Cardiac fibroblast (primary cell): ENCODE measurements at places on chromosomes 1 and 21.

GRCh38 chr1:184672013-184672726 is 82.5 kb downstream of the EDEM3 start:
- no peak for DNase-seq

- no peak for DNase-seq
Measured at GRCh38 chr1:246083416-246083815, 423.7 kb downstream of the SMYD3 start.

DNA sequence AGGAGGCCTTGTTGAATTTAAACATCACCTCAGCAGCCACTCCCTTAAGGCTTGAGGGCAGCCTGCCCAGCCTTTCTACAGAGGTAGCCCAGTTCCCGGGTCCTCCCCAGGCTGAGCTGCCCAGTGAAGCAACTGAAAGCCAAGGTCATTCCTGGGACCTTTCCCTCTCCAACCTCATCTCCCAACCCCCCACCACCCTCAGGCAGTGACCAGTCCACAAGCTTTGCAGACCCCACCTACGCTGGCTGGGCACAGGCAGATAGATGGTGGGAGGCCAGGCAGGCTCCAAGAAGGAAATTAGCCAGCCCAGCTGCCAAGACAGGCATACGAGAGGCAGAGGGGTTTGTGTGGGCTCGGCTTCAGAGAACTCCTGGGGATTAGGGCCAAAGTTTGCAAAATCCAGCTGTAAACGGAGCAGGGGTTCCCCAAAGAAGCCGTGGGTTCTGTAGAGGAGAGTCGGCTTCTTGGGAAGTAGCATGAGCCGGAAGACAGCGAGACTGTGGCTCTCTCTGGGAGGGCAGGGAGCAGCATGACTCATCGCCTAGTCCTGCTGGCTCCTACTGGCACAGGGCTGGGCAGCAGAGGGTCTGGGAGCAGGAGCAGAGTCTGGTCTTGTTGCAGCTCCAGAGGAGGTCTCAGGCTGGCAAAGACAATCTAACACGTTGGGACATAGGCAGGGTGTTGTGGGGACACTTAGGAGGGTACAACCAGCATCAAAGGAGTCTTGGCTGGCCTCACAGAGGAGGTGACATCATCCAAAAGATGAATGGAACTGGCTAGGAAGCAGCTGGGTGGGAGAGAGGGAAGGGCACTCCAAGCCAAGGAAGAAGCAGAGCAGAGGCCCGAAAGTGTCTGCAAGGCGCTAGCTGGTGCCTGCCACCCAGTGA is 2.8 kb upstream of the ZC3H12A start:
- peak; percentile 93 for DNase-seq

GRCh38 chr21:34023691-34024373 is 49.5 kb upstream of the MRPS6 start:
- DNase-seq: no peak

GRCh38 chr1:52571783-52572182 is 18.9 kb upstream of the TUT4 start:
- DNase-seq: peak; percentile 54

DNA sequence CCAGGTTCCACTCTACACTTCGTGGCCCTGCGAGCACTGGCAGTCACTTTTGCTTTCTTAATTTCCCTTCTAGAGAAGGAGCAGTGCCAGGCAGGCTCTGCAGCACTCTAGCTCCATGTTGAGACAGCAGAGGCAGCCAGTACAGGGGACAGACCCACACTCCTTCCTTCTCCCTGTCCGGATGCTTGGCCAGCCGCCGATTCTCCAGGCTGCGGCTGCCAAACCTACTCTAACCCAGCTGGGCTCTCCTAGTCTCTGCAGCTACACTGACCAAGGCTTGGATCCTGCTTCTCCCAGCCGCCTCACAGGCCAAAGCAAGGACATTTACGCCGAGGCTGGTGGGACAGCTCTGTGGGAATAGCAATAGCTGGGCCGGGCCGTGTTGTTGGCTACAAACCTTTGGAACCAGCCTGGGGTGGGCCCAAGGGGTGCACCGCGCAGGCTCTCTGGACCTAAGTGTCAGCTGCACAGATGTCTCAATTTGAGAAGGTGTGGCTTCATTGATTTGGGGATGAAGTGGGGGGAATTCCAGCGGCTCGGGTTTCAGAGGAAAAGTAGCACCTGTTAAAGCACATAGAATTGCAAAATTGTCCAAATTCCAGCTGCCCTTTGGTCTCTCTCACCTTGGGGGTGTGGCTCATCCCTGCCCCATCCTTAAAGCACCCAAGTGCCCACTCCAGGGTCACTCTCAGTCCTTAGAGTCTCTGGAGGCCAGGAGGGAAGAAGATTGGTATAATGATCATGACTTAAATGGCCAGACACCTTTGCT is 3.2 kb downstream of the BARHL2 start:
- DNase-seq: no peak

GRCh38 chr1:15703562-15703961 is 19.4 kb downstream of the PLEKHM2 start:
- DNase-seq: peak; percentile 87

DNA sequence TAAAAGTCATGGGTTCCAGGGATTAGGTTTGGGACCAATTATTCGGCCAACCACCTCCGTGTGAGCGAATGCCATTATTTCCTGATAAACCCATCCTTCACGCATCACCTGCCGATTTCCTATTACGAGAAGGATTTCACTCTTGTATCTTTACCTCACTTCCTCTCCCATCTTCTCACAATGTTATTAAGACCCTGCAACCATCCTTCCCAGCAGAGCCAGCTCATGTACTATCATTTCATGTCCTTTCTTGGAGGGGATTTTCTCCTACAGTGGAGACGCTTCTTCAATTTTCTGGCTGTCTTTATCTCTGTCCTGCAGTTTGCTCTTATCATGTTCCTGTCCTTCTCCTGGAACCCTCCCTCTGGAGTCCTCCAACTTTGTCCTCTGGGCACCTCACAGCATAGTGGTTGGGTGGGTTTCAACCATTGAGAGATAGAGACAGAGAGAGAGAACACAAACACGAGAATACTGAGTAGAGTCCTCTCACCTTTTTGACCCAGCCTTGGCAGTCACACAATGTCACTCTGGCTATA is 192.2 kb downstream of the DYRK1A start:
- no peak for DNase-seq

GRCh38 chr1:89692601-89693521 is 59.9 kb downstream of the LRRC8C start:
- peak; percentile 49 for DNase-seq

GRCh38 chr1:788835-789234 is 102.4 kb upstream of the OR4F16 start:
- no peak for DNase-seq
